ENCODE measurements at places on chromosomes 7 and 10. TPM values are rescaled to one million over a fixed set of nuclear protein-coding genes. Genes with fewer than 3 reads are reported as not detected.

Gene RAPGEF5
- 1.1 TPM for total RNA-seq

Gene SLC18A2
- not detected for total RNA-seq

Gene CYP26C1
- under 0.01 TPM for total RNA-seq

Gene ATE1
- total RNA-seq, result 17.8 TPM

Gene ADIRF
- 110 TPM for total RNA-seq

Gene CFAP69
- total RNA-seq, result 7.7 TPM

Gene GARIN1A
- total RNA-seq, result 0.43 TPM

Gene ADAM22
- 0.37 TPM for total RNA-seq

Gene COMTD1
- 7.4 TPM for total RNA-seq

Gene GSTO2
- total RNA-seq, result 2.0 TPM

Gene RSPH10B
- 0.09 TPM for total RNA-seq

Gene CLDN12
- 29.6 TPM for total RNA-seq
